ENCODE measurements at places on chromosomes 1 and 21.

- DNase-seq = no peak
Measured at GRCh38 chr1:42742617-42743316, 2.7 kb upstream of the CLDN19 start.

GRCh38 chr1:161088587-161089110, 709 bp downstream of the NECTIN4 start:
- no peak for DNase-seq

GRCh38 chr1:117001254-117001927, at the start of gene CD101:
CD101 (plus strand) TSS chr1:117001760; CDS start chr1:117001818, 58 bp downstream.
- DNase-seq = peak; percentile 22

GRCh38 chr21:38234395-38235142, 22.2 kb upstream of the KCNJ15 start:
- DNase-seq = no peak

DNA sequence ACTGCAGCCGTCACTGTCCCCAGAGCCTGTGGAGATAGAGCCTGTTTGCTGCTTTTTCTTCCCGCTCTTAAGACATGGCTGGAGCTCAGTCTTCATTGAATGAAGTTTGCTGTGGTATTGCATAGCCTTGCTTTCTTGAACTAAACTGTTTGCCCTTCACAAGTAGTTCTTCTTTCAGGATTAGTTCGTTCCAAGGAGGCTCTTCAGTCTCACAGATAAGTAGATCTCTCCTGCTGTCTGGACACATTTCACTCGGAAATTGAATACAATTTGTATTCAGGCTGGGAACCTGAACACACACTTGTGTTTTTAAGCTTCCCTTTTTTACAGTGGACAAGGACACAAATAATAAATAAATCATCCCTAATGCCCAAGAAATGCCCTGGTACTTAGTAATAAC, 34.7 kb downstream of the IFNAR1 start:
- no peak for DNase-seq

GRCh38 chr1:66137235-66137634, 344.5 kb downstream of the PDE4B start:
- no peak for DNase-seq

DNA sequence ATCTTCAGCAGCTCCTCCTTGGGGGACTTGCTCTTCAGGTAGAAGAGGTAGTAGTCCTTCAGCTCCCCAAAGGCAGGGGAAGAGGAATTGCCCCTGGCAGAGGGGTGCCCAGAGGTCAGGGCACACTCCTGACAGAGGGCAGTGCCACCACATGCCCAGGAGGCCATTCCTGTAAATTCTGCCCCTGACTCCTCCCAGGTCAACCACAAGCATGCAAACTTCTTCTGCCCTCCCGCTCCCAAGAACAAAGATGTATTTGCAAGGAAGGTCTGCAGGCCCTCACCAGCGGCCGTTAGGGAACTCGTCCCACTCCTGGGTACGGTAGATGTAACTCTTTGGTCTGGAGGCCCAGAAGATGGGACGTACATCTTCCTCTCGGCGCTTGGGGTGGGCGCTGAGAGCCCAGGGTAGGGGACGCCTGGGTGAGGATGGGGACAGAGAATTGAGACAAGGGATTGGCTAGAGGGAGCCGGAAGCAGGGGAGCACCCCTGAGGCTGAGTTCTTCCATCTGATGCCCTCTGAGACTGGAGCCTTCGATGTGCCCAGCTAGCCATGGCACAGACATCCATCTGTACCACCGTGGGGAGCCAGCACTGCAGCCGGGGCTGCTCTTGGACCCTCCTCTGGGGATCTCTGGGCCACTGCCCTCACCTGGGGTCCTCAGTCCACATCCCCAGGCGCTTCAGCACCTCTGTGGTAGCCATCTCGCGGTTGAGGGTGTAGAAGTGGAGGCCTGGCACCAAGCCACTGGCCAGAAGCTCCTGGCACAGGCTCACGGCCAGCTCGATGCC, 11.1 kb downstream of the MTHFR start:
- no peak for DNase-seq

DNA sequence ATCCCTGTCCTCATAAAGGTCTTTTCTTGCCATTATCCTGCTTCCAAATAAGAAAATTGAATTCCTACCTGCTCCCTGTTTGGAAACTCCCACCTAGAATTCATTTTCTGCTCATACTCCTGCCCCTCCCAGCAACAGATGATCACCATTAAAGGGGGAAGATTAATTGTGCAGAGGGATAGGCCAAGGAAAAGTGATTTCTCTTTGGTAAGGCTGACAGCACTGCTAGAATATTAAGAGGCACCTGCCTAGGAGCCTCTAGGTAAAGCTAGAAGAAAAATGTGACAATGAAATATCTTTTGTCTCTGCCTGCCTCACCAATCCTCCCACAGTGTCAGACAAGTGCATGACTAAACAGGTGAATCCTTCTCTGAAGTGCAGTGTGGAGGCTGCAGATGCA, 77.0 kb upstream of the SPATA6 start:
- DNase-seq = no peak

- no peak for DNase-seq
Measured at GRCh38 chr1:163168053-163168452, 34.7 kb downstream of the RGS5 start.

All from stimulated activated CD4-positive, alpha-beta T cell treated with anti-CD3 and anti-CD28 coated beads, Interleukin-2, amount 100 ng/mL, for 48 hours (primary cell).